Activated CD8-positive, alpha-beta T cell treated with anti-CD3 and anti-CD28 coated beads for 36 hours (primary cell): ENCODE measurements at places on chromosomes 7 and 10.

GRCh38 chr10:112649006-112649821, 202.2 kb downstream of the VTI1A start:
- no peak for DNase-seq

GRCh38 chr7:139181404-139181803, 49.6 kb upstream of the UBN2 start:
- no peak for DNase-seq

DNA sequence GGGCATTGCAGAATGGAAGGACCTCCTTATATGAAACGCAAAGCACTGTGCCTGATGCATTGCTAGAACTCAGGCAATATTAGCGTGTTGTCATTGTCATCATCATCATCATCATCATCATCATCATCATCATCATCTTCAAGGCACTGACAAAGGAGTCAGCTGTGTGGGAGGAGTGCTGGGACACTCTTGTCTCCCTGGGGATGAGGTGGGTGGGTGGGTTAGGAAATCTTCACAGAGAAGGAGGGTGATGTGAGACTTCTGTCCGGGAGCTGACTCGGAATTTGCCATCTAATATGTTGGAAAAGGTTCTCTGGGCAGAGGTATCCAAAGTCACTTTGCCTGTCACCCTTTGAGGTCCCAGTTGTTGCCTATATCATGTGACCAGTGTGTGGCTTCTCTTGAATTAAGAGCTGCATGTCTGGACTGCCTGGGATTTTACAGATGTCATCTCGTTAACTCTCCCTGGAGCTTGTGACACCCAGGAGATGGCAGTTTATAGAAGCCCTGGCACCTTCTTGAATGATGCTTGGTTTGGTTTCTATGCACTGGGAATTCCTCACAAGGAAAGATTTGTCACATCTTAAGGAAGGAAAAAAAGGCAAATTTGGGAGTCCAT, 7.1 kb downstream of the HTRA1 start:
- DNase-seq: no peak

DNA sequence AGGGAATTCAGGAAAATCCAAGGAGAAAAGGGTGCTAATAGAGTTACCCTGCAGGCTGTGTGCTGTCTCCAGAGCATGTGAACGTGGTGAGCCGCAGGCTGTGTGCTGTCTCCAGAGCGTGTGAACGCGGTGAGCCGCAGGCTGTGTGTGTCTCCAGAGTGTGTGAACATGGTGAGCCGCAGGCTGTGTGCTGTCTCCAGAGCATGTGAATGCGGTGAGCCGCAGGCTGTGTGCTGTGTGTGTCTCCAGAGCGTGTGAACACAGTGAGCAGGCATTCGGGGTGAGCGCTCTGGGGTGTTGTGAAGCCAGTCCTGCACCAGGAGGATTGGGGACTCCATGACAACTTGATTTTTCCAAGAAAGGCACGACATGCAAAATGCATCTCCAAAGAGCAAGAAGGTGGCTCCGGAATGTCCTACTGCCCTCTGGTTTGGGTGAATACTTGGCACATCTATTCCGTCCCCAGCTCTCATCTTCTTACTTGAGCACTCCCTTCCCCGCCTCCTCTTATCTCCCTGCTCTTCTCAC, 407.9 kb upstream of the SHH start:
- no peak for DNase-seq

GRCh38 chr7:128954830-128955802, 17.4 kb downstream of the IRF5 start:
- no peak for DNase-seq

GRCh38 chr7:115516341-115516740, 514.2 kb downstream of the TFEC start:
- DNase-seq: no peak

GRCh38 chr7:83588602-83589240, 60.2 kb downstream of the SEMA3E start:
- no peak for DNase-seq

DNA sequence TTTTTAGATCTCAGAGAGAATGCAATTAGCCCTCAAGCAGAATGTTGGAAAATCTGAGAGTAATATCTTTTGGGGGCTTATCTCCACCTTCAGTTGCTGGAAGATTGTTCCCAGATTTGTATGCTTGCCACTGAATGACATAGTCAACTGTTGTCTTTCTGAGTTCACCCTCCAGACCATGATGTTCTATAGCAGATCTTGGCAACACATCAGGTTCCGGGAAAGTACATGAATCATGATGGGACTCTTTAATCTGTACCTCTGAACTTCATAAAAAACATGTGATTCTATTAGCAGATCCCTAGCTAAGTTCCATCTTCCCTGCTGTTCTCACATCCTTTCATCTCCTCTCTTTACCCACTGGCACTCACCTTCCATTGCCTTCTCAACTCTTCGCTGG, 68.9 kb downstream of the PLCE1 start:
- no peak for DNase-seq

GRCh38 chr10:27512548-27512947, 8.4 kb downstream of the RAB18 start:
- no peak for DNase-seq

DNA sequence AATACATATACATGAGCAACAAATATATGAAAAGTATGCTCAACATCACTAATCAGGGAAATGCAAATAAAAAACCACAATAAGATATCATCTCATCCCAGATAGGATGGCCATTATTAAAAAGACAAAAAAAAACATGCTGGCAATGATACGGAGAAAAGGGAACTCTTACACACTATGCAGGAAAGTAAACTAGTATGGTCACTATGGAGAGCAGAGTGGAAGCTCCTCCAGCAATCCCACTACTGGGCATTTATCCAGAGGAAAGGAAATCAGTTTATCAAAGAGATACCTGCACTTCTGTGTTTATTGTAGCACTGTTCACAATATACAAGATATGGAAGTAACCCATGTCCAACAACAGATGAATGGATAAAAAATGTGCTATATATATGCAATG, 217.5 kb downstream of the SDK1 start:
- DNase-seq: no peak

DNA sequence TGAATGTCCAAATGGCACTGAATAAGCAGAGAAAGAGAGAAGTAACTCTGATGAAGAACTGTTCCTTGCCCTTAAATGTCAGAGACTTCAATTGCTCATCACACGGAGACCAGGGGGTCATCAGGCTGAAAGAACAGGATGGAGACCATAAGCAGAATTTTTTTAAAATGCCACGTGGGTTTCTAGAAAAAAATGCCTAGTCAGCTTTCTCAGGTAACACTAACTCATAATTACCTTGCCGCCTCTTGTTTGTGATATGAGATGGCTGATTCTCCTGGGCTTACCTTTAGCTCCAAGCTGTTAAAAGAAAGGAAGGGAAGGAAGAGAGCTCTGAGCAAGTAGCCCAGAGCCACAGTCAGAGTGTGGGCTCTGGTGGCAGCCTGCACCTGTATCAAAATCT, 372.0 kb downstream of the GPAM start:
- DNase-seq: no peak

- no peak for DNase-seq
These were observed 520.2 kb upstream of the ZWINT start for GRCh38 chr10:56881218-56881617.

- DNase-seq: no peak
These were observed 43.4 kb downstream of the ZNRF2 start for GRCh38 chr7:30327813-30328212.

GRCh38 chr10:70118196-70118595, 14.4 kb downstream of the AIFM2 start:
- no peak for DNase-seq

GRCh38 chr7:3239291-3239691, 61.8 kb upstream of the SDK1 start:
- no peak for DNase-seq
